Body of pancreas (tissue), 4 donors: ENCODE measurements at places on chromosomes 3 and 15.

DNA sequence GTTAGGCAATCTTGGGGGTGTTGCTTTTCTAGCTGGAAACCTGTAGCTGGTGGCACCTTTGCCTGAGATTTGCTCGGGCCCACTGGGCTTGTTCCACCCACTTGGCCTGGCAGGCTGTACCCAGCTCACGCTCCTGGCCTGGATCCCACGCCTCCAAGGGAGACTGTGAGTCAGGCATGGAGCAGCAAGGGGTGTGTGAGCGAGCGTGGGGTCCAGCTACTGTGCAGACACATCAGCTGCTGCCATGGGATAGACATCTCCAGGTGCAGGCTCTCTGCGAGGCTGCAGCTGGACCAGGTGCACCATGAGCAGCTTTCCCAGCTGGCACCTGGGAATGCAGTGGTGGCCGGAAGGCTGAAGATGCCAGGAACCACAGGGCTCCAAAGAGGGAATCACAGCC, 36.0 kb downstream of the NR1D2 start:
- no peaks in the 10 kb centered on the region for H3K4me1 ChIP-seq
- H3K27me3 ChIP-seq = no peaks in the 10 kb centered on the region
- H3K36me3 ChIP-seq = no peaks in the 10 kb centered on the region
- no peak overlapping the region for H3K4me3 ChIP-seq
- H3K27ac ChIP-seq = no peak overlapping the region

- no peak for DNase-seq
- H3K27me3 ChIP-seq = no peaks in the 10 kb centered on the region
- H3K4me1 ChIP-seq = no peaks in the 10 kb centered on the region
- no peaks in the 10 kb centered on the region for H3K36me3 ChIP-seq
- H3K27ac ChIP-seq = no peak overlapping the region
Measured at GRCh38 chr3:83941990-83942745, 1016.6 kb upstream of the CADM2 start.

- peaks cover 7% of the 10 kb centered on the region for H3K4me1 ChIP-seq
- H3K27ac ChIP-seq = no peak overlapping the region
- H3K27me3 ChIP-seq = no peaks in the 10 kb centered on the region
- H3K4me3 ChIP-seq = no peak overlapping the region
Measured at GRCh38 chr3:71478568-71478967, 105.0 kb downstream of the FOXP1 start.

- no peak overlapping the region for H3K4me3 ChIP-seq
- H3K36me3 ChIP-seq = no peaks in the 10 kb centered on the region
- no peaks in the 10 kb centered on the region for H3K27me3 ChIP-seq
- peaks cover 20% of the 10 kb centered on the region for H3K4me1 ChIP-seq
- H3K27ac ChIP-seq = no peak overlapping the region
Measured at GRCh38 chr15:74374648-74375302, 7.3 kb upstream of the CYP11A1 start.

DNA sequence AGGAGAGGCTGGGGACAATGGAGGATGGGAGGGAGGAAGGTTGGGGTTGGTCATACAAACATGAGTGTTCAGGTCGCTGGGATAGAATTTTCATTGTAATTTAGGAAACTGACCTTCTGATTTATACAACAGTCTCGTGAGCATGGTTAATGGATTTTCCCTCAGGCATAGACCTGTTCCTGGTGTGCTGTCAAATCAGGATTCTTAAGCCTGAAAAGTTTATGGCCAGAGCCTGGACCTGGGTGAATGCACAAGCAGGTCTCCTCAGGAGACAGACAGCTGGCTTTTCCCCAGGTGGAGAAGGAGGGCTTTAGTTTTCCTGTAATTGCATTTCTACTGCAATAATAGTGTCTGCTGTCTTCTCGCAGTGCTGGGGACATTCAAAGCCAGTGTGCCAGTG, 338.0 kb downstream of the SHQ1 start:
- no peak for DNase-seq
- H3K4me3 ChIP-seq = no peak overlapping the region
- no peaks in the 10 kb centered on the region for H3K36me3 ChIP-seq
- H3K27me3 ChIP-seq = no peaks in the 10 kb centered on the region
- no peak overlapping the region for H3K27ac ChIP-seq

GRCh38 chr3:139113993-139114375, 69.3 kb upstream of the PRR23C start:
- no peak overlapping the region for H3K4me3 ChIP-seq
- no peaks in the 10 kb centered on the region for H3K36me3 ChIP-seq
- no peaks in the 10 kb centered on the region for H3K27me3 ChIP-seq

- no peak overlapping the region for H3K4me3 ChIP-seq
- no peak overlapping the region for H3K27ac ChIP-seq
- H3K36me3 ChIP-seq = no peaks in the 10 kb centered on the region
- no peaks in the 10 kb centered on the region for H3K4me1 ChIP-seq
- H3K27me3 ChIP-seq = no peaks in the 10 kb centered on the region
Measured at GRCh38 chr15:25905140-25905539, 42.0 kb upstream of the ATP10A start.

- H3K4me1 ChIP-seq = no peaks in the 10 kb centered on the region
- H3K27ac ChIP-seq = no peak overlapping the region
- H3K36me3 ChIP-seq = no peaks in the 10 kb centered on the region
- H3K27me3 ChIP-seq = no peaks in the 10 kb centered on the region
Measured at GRCh38 chr3:170471149-170471548, 52.5 kb downstream of the CLDN11 start.

DNA sequence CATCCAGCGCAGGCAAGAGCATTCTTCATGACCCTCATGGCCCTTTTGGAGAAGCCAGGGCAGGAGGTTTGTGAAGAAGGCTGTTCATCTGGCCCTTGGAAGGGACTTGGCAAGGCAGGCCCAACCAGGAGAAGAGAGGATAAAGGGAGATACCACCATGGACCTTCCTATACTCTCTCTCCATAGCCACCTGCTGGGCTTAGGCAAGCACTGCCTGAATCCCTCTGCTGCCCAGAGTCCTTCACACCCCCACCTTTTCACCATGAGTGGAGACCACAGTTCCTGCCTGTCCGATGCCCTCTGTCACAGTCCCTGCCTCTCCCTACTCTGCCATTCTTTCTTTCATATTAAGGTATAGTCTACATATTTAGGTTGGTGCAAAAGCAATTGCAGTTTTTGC, 10.6 kb upstream of the SFMBT1 start:
- H3K27me3 ChIP-seq = no peaks in the 10 kb centered on the region
- no peak overlapping the region for H3K4me3 ChIP-seq
- H3K27ac ChIP-seq = no peak overlapping the region
- DNase-seq = no peak
- H3K4me1 ChIP-seq = peaks cover 8% of the 10 kb centered on the region

- no peaks in the 10 kb centered on the region for H3K4me1 ChIP-seq
- DNase-seq = no peak
- H3K27ac ChIP-seq = no peak overlapping the region
Measured at GRCh38 chr3:110697961-110698360, 373.7 kb upstream of the NECTIN3 start.

DNA sequence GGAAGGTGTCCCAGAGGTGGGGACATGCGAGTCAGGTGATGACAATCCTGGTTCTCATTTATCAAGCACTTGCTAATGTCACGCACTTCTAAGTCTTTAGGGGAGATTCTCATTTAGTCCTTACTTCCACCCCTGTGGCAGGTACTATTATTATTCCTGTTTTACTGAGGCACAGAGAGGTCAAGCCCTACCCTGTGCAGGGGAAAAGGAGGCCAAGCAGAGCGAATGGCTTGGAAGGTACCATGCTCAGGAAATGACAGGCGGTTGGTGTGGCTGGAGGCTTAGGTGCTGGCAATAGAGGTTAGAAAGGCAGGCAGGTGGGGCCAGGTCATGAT, 268.9 kb downstream of the UACA start:
- no peaks in the 10 kb centered on the region for H3K36me3 ChIP-seq
- no peak overlapping the region for H3K4me3 ChIP-seq
- H3K4me1 ChIP-seq = peaks cover 7% of the 10 kb centered on the region

- no peak for DNase-seq
- H3K36me3 ChIP-seq = no peaks in the 10 kb centered on the region
- no peak overlapping the region for H3K27ac ChIP-seq
- peaks cover 48% of the 10 kb centered on the region for H3K4me1 ChIP-seq
- H3K27me3 ChIP-seq = no peaks in the 10 kb centered on the region
Measured at GRCh38 chr3:37772773-37773354, 88.8 kb upstream of the CTDSPL start.

DNA sequence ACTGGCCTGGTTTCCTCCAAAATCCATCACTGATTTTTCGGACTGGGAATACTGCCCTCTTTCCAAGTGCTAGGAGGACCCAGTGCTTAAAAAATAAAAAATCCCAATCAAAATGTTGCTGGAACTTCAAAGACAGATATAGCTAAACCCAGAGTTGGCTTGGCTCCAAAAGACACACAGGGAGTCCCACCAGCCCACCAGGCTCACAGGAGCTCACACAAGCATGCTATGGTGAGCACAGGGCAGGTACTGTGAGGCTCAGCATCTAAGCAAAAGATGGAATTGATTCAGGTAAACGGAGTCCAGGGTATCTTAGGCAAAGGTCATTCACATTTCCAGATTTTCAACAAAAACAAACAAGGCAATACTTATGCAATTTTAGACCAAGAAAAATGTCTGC, 3.7 kb downstream of the TRANK1 start:
- H3K4me3 ChIP-seq = no peak overlapping the region
- H3K27me3 ChIP-seq = no peaks in the 10 kb centered on the region
- H3K4me1 ChIP-seq = peaks cover 16% of the 10 kb centered on the region

DNA sequence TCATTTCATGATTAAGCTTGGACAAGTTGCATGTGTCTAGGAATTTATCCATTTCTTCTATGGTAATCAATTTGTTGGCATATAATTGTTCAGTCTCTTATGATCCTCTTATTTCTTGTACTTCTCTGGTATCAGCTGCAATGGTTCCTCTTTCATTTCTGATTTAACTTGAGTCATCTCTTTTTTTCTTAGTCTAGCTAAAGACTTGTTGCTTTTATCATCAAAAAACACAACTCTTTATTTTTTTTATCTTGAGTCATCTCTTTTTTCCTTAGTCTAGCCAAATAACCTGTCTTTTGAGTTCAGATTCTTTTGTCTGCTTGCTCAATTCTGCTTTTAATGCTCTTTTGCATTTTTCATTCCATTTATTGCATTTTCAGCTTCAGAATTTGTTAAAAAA, 37.3 kb downstream of the UBE3A start:
- no peaks in the 10 kb centered on the region for H3K27me3 ChIP-seq
- H3K4me3 ChIP-seq = no peak overlapping the region
- peaks cover 4% of the 10 kb centered on the region for H3K36me3 ChIP-seq
- no peak for DNase-seq
- H3K27ac ChIP-seq = no peak overlapping the region

- H3K27me3 ChIP-seq = no peaks in the 10 kb centered on the region
- no peaks in the 10 kb centered on the region for H3K4me1 ChIP-seq
- no peak for DNase-seq
Measured at GRCh38 chr3:156132313-156132712, 11.9 kb downstream of the KCNAB1 start.

GRCh38 chr3:172125053-172125452, 85.7 kb downstream of the FNDC3B start:
- no peak for DNase-seq
- no peak overlapping the region for H3K4me3 ChIP-seq
- H3K4me1 ChIP-seq = peaks cover 55% of the 10 kb centered on the region

GRCh38 chr3:27591312-27592210, 107.4 kb upstream of the SLC4A7 start:
- no peaks in the 10 kb centered on the region for H3K36me3 ChIP-seq
- H3K27ac ChIP-seq = peak overlapping the region; percentile 52
- H3K27me3 ChIP-seq = no peaks in the 10 kb centered on the region
- no peak overlapping the region for H3K4me3 ChIP-seq

DNA sequence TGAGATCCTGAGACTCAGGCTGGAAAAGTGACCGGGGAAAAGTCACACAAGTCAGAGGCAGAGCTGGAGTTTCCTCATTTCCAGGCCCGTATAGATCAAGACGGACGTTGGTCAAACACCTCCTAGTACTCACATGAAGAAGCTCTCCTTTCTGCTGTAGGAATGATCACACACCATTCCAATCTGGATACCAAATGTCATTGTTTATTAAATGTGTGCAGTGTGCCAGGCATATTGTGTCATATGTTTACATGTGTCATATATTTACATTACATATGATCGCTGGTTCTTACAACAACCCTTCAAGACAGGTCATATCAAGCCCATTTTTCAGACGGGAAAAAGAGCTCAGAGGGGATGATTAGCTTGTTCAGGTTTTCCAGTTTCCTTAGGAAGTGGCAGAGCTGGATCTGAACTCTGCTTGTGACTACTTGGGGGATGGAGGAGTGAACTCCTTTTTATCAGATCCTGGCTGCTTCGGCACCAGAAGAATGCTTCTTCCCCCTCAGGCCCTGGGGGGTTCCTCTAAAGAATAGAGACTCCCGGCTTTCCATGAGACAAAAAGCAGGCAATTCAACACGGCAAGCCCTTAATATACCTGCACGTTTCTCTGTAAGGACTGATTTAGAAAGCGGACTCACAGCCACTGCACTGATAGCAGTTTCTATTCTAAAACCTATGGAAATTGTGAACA, 41.9 kb downstream of the FAM43A start:
- no peaks in the 10 kb centered on the region for H3K4me1 ChIP-seq
- no peaks in the 10 kb centered on the region for H3K27me3 ChIP-seq
- H3K4me3 ChIP-seq = no peak overlapping the region
- H3K27ac ChIP-seq = no peak overlapping the region

GRCh38 chr3:64971602-64972001, 283.8 kb upstream of the ADAMTS9 start:
- DNase-seq = no peak
- H3K4me3 ChIP-seq = no peak overlapping the region
- no peaks in the 10 kb centered on the region for H3K36me3 ChIP-seq
- H3K27me3 ChIP-seq = no peaks in the 10 kb centered on the region
- H3K4me1 ChIP-seq = no peaks in the 10 kb centered on the region
- H3K27ac ChIP-seq = no peak overlapping the region

- H3K4me1 ChIP-seq = peaks cover 21% of the 10 kb centered on the region
- H3K4me3 ChIP-seq = no peak overlapping the region
- peaks cover 9% of the 10 kb centered on the region for H3K36me3 ChIP-seq
- DNase-seq = no peak
- no peak overlapping the region for H3K27ac ChIP-seq
- H3K27me3 ChIP-seq = no peaks in the 10 kb centered on the region
Measured at GRCh38 chr15:97968380-97968779, 7.9 kb downstream of the ARRDC4 start.

- no peaks in the 10 kb centered on the region for H3K27me3 ChIP-seq
- peaks cover 2% of the 10 kb centered on the region for H3K36me3 ChIP-seq
- no peaks in the 10 kb centered on the region for H3K4me1 ChIP-seq
- no peak overlapping the region for H3K27ac ChIP-seq
Measured at GRCh38 chr3:33543601-33544000, 103.4 kb upstream of the UBP1 start.

DNA sequence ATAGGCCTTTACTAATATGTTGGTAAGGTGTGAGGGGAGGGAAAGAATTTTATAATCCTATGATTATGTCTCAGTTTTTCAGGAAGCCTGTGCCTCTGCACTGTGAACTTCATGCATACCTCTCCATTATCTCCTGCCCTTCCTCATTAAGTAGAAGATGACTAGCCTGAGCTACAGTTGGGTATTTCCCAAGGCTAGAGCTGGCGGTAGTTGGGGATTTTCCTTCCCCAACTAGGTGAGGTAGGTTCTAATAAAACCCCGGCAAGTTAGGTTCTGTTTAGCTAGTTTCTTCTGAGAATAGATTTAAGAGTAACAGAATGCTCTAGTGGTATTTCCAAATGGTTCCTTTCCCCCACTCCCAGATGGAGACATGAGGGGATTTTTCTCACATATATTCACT, 414.5 kb downstream of the GRM7 start:
- no peaks in the 10 kb centered on the region for H3K4me1 ChIP-seq
- no peak for DNase-seq
- no peak overlapping the region for H3K27ac ChIP-seq
- no peaks in the 10 kb centered on the region for H3K27me3 ChIP-seq
- no peaks in the 10 kb centered on the region for H3K36me3 ChIP-seq

GRCh38 chr15:69511015-69511414, 58.4 kb downstream of the RPLP1 start:
- H3K4me1 ChIP-seq = no peaks in the 10 kb centered on the region
- no peak overlapping the region for H3K27ac ChIP-seq
- DNase-seq = no peak
- no peak overlapping the region for H3K4me3 ChIP-seq
- no peaks in the 10 kb centered on the region for H3K27me3 ChIP-seq
